ENCODE measurements at places on chromosomes 16 and 17. TPM values are rescaled to one million over a fixed set of nuclear protein-coding genes. Genes with fewer than 3 reads are reported as not detected.

PYCARD gene
- total RNA-seq = 105 TPM

RGS9 gene
- total RNA-seq = 3.2 TPM

KIF18B gene
- total RNA-seq = 0.77 TPM

TCAP gene
- total RNA-seq = 0.34 TPM

PROCA1 gene
- total RNA-seq = 1.6 TPM

RASL10B gene
- total RNA-seq = 1.1 TPM

TEKT1 gene
- total RNA-seq = not detected

HOXB4 gene
- 3.3 TPM for total RNA-seq

CDRT15L2 gene
- not detected for total RNA-seq

TBC1D3I gene
- not detected for total RNA-seq

CLEC10A gene
- not detected for total RNA-seq

KRT9 gene
- not detected for total RNA-seq

HP gene
- total RNA-seq = not detected

SNX20 gene
- total RNA-seq = not detected

NPIPA3 gene
- total RNA-seq = 0.47 TPM

COX6A2 gene
- not detected for total RNA-seq

HEATR9 gene
- not detected for total RNA-seq

WSCD1 gene
- total RNA-seq = 0.16 TPM

MYH1 gene
- not detected for total RNA-seq

LRRC46 gene
- not detected for total RNA-seq

ATP2A3 gene
- 3.8 TPM for total RNA-seq
